NCI-H1930 (cell line): ENCODE measurements at places on chromosomes 7 and 10.

- DNase-seq = no peak
Measured at GRCh38 chr10:21527598-21528235, 2.2 kb upstream of the SKIDA1 start.

GRCh38 chr7:130758429-130759056, 24.5 kb upstream of the KLF14 start:
- peak; percentile 35 for DNase-seq

DNA sequence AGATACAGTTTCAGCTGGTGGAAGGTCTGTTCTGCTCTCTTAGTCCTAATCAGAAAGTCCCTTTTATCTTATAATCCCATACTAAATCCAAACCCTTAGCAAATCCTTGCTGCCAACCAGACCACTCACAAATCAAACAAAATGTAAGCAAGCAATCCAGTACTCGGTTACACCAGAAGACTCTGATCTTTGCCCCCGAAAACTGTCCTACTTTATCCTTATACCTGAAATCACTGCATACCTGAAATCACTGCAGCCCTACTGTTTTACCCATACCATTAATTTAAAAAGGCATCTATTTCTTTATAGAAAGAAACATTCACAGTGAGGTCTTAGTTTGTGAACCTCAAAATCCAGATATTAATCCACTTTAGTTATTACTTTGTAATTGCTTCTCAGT, 64.7 kb downstream of the GSDME start:
- DNase-seq = no peak

DNA sequence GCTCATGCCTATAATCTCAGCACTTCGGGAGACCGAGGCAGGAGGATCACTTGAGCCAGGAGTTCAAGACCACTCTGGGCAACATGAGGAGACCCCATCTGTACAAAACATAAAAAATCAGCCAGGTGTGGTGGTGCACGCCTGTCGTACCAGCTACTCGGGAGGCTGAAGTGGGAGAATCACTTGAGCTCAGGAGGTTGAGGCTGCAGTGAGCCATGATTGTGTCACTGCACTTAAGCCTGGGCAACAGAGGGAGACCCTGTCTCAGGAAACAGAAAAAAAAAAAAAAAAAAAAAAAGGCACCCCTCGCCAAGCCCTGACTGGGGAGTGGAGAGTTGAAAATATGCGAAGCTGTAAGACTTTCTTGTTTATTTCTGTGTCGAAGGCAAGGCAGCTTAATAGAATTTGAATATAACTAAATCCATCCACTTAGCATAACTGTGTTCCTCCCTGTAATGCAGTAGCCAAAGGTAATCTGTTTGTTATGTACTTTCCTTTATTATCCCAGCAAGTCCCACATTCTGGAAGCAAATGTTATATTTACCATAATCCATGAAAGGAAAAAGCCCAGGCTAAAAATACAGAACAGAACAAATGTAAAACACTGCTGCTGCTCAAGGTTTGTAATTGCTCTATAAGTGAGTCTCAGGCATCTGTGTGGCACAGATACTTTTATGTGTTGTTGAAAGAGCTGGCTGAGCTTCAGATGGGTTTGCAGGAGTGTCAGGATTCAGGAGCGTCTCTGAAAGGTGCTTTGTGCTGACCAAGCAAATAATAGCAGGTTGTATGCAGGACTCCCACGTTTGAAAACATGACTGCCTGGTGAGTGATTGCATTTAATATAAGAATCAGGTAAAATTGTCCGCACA, 127.2 kb downstream of the CELF2 start:
- no peak for DNase-seq

- DNase-seq = no peak
Measured at GRCh38 chr10:6346631-6347030, 143.9 kb downstream of the PFKFB3 start.

DNA sequence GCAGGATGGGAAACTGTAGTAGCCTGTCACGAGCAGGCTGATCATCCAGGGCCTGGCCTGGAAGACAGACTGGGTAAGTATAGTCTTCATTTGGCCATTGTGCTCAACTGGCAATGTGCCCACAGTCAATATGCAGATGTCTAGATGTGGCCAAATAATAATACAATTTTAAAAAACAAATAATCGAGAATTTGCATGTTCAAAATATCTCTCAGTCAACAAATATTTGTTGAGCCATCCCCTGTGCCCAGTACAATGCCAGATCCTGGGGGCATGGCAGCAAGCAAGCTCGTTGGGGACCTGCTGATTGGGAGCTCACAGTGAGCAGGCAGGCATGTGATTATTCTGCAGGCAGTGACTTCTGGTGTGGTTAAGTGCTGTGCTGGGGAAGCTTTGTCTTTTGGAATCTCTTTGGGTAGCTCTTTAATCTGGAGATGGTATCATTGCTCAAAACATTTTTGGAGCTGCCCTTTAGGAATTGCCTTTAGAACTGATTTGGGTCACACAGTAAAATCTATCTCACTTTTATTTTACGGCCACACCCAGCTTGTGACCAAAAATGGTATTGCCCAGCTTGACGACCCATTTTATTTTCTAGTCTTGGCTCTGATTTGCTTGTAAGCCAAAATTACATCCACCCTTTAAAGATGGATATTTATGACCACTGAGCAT, 92.2 kb downstream of the PLCE1 start:
- DNase-seq = no peak

GRCh38 chr10:43689007-43689491, 40.4 kb upstream of the ZNF32 start:
- DNase-seq = no peak

DNA sequence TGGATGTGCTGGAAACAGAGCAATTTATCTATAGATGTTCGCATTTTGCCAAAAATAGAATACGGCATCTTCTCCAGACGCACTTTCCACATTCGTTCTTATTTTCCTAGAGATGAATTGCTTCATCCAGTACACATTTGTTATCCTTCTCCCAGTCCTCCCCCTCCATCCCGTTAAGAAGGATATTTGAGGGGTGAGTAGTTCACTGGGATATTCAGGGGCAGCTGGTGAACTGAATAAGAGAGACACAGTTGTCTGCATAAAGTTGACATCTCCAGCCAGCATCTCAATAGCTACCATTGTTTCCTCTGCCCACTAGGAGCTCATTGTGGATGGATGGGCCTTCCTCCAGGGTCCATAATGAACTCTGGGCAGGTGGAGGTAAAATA, 456.8 kb upstream of the NRP1 start:
- DNase-seq = no peak

DNA sequence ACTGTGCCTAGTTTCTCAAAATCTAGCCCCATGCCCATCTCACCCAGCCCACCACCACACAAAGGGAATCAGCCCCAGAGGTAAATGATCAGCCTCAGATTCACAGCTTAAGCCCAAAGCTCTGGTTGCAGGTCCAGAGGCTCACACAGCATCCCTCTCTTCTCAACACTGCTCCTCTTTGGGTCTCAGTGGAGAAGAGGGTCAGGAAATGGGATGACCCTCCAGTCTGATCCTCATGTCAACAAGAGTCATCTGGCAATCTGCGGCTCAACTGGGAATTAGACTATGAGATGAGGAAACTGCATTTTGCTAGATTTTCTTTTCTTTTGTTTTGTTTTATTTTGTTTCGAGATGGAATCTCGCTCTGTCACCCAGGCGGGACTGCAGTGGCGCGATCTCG, 126.2 kb upstream of the PDLIM1 start:
- no peak for DNase-seq

DNA sequence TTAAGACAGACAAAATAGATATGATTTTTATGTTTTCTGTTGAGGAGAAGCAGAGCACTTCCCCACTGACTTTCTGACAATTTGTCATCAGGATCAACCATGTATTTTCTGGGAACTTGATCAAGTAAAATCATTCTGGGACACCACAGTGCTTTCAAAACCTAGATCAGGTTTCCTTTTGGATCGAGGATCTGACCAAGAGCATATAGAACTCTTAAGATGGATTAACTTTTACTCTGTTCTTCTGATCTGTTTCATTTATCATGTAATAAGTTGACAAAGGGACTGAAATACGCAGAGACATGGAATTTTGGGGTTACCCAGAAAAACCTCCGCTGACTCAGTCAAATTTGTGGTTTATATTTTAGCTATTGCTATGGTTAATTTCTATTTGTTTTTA, 136.0 kb upstream of the WNT16 start:
- no peak for DNase-seq

- no peak for DNase-seq
Measured at GRCh38 chr10:22086730-22087401, 83.3 kb upstream of the DNAJC1 start.

GRCh38 chr10:101453791-101454718, 100.1 kb downstream of the BTRC start:
- DNase-seq = no peak

- DNase-seq = peak; percentile 7
Measured at GRCh38 chr10:101066146-101066895, 4.5 kb downstream of the KAZALD1 start.

DNA sequence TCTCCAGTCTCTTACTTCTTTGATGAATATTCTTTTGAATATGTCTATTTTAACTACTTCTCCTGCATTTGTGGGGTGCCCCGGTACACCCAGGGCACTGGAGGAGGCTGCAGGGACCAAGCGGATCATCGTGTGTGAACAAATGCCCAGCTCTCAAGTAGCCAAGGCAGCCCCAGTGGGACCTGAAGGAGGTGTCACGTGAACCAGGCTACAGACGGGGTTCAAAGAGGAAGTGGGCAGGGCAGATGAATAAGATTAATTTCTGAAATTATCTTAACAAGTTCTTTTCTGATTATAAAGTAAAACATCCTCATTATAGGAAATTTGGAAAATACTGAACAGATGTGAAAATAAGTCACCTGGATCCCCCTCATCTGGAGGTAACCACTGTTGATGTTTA, 78.4 kb upstream of the DUSP5 start:
- DNase-seq = no peak

DNA sequence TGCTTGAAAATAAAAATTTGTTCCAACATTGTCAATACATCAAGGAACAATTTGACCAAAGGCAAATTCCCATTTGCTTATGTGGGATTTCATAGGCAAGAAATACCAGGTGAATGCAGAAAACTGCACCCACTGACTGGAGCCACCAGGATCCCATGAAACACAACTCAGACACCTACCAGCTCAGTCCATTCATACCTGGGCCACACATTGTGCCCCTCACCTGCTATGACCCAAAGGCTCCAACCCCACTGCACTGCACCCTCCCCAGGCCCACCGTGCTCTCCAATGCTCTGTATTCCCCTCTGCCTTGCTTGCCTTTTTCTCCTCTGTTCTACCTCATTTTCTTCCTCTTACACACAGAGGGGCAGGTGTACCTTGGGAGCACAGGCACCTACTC, 5.3 kb downstream of the NCAPG2 start:
- DNase-seq = no peak

DNA sequence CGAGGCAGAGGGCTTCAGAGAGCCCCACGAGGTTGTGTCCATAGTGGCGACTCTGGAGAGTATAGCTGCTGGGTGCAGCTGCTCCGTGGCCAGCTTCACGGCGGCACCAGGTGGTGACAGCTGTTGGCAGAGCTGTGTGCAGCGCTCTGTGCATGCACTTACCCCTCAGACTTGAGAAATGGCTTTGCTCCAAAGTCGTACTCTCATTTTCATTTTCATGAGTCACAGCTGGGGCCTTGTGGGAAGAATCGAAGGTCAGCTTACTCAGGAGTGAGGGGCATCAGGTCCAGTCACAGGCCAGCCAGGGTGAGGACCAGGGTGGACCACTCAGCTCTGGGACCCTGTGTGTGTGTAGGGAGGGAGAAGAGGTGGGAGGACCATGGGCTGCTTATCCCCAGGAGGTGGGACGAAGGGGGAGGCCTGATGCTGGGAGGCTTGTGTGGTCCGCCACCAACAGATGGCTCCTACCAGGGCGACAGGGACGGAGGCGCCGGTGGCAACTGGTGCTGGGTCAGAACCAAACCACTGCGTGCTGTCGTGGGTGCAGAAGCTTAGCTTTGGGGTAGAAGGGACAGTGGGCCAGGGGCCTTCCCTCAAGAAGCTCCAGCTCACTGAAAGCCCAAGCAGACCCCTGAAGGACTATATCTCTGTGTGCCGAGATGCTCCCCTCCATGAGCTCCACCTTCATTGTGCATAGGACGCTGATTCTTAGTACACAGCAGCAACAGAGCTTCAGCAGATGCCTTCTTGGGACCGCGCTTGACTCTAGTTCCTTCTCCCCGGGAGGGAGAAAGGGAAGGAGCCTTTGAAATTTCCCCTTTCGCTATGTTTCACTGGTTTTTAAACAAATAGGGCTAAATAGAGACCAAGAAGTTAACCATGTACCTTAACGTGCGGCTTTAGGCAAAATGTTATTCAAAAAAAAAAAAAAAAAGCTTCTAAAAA, 225.0 kb downstream of the CELF2 start:
- DNase-seq = no peak

- no peak for DNase-seq
Measured at GRCh38 chr7:49522111-49522510, 251.3 kb upstream of the VWC2 start.

DNA sequence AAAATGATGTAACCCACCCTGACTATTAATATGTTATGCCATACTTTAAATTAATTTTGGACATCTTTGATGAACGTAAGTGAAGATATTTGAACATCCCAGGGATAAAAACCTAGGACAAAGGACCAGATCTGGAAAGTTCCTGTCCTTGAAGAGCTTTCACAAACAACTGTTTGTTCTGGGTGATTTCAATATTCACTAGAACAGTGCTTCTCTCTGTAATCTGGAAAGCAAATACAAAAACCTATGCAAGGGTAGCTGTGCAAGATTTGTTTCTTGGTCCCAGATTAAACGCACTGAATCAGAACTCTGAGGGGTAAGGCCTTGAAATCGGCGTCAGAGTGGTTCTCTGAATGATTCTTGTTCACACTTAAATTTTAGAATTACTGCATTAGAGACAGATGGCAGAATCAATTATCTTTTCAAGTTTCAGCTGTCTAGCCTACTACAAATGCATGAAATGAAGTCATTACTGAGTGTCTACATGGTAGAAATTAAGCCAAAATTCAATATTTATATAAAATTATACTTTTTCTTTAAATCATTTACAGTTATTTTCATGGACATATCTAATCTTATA, 69.6 kb upstream of the CSTF2T start:
- DNase-seq = no peak

DNA sequence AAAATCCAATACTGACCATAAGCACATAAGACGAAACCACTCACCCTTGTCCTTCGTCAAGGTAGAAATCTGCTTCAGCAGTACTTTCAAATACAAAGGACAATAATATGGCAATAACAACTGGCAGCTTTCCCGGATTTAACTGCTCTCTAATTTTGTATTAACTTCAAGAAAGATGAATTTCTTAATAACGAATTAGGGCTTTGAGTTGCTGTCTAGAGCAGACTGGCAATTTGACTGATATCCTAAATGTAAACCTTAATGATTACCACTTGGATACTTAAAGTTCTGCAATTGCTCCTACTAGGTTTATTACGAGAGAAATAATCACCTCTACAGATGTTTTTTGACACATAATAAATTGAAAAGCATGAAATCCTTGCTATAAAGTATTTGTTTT, 418.7 kb downstream of the MAGI2 start:
- no peak for DNase-seq

DNA sequence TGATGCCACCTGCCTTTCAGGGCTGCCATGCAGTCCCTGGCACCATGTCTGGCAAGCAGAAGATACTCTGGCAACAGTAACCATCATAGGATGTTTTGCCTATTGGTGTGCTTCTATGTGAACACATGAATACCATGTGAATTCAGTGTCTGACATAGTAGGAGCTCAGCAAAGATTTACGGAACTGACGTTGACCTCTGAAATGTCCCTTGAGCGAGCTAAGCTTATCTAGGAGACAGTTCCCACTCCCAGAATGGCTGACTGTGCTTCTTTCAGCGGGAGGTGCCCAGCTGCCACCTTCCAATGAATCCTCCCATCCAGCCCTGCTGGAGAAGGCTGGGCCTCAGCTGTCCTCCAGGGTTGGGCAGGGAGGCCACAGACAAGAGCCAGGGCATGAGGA, 71.2 kb upstream of the LRRC18 start:
- DNase-seq = no peak

GRCh38 chr7:134098072-134098471, 29.1 kb upstream of the LRGUK start:
- DNase-seq = no peak
